ENCODE measurements at places on chromosomes 3 and 15.

DNA sequence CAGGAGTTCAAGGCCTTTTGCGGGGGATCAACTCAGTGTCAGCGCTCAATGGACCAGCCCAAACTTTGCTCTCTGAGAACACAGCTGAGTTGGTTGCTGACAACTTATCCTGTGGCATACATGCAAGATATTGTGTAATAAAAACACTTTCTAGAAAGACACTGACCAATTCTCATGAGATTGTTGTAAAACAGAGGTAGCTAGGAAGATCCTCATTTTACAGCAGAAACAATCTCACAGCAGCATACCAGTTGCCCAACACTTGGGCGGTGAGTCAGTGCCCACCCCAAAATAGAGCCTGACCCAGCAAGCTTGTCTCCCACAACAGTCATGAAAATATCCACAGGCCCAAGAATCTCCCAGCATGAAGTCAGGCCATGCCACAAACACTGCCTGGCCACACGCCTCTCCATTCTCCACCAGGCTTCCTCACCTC, 18.2 kb downstream of the KLHL6 start:
- peak; percentile 38 for DNase-seq

DNA sequence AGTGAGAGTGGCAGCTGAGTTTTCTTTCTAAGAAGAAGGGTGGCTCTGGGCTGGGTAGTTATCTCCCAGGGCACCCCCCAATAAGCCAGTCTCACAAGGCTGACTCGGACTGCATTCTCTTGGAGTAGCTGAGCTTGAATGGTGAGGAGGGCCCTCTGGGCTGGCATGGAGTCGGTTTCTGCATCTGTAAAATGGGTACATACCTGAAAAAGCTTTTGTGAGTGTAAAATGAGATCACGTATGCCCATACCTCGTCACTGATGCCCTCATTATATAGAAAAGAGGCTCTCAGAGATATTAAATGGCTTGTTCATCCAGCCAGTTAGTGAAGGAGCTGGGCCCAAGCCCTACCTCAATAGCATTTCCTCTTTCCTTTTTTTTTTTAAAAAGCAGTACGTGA, 41.2 kb downstream of the SMAD6 start:
- DNase-seq = no peak

DNA sequence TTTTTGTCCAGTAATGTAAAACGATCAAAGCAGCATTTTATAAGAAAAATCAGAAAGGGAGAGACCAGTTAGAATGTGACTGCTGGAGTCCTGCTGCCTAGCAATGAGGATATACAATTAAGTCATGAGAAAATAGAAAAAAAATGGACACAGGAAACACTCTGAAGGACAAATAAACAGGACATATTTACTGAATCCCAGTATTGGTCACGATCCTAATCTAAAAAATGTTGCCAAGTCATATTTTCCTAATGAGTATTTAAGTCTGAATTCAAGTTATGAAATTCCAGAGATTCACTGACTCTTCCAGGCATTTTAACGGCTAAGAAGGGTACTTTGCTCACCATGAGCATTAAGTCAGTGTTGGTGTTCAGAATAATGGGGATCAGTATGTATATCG, 154.3 kb upstream of the CCDC54 start:
- DNase-seq = peak; percentile 45

- DNase-seq = no peak
Measured at GRCh38 chr3:195129072-195129643, 141.8 kb downstream of the XXYLT1 start.

GRCh38 chr3:47266709-47267489, 15.7 kb downstream of the KIF9 start:
- peak; percentile 96 for DNase-seq

DNA sequence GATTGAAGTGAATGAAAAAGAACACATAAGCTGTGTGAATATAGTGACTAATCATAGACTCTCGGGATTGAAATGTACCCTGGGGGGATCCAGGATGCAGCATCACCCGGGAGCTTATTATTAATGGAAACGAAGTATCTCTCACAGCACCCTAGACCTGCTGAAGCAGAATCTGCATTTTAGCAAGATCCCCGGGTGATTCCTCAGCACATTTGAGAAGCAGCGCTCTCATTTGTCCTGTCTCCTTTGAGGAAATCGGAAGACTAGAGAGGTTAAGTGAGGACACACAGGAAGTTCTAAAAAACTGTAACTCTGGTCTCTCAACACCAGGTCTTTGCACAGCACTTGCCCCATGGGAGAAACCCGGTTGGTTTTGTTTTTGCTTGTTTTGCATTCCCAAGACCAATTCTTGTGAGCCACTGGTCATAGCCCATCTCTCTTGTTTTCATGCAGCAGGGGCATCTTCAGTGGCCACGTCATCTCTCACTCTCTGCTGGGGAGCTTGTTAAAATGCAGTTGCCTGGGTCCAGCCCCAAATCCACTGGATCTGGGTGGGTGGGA, 30.2 kb downstream of the ZNF710 start:
- peak; percentile 47 for DNase-seq

- DNase-seq = peak; percentile 10
Measured at GRCh38 chr3:87045473-87045872, 54.5 kb upstream of the VGLL3 start.

- DNase-seq = peak; percentile 50
Measured at GRCh38 chr15:85749261-85750151, 45.2 kb downstream of the KLHL25 start.

DNA sequence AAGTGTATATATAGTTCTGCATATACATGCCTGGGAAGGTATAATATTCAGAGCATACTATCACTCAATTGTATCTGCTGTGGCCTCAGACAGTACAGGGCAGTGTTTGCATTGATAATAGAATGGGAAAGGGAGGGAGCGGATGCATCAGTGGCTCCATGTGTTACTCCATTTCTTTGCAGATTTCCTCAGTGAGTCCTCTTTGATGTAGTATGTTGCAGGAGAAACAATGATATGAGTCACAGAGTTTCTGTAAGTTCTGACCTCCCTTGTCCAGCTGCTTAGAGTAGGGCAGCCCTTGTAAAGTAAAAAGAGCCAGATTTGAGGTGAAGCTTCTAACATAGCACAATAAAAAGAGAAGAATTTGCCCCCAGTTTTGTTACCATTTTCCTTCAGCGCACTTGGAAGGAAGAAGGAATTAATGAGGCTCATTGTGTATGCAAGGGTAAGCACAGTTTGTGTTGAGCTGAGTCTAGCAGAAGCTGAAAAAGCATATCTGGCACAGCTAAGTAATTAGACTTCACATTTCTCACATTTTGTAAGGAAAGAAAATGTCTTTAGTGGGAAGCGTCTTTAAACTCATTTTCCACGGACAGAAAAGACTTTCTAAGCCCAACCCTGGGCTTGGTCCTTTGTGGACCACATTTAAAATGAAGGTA, 555.8 kb upstream of the IL12A start:
- peak; percentile 8 for DNase-seq

- DNase-seq = peak; percentile 17
Measured at GRCh38 chr15:40471808-40472150, 995 bp downstream of the CHST14 start.

- no peak for DNase-seq
Measured at GRCh38 chr3:17579289-17580031, 163.0 kb downstream of the TBC1D5 start.

GRCh38 chr3:8767667-8768363, 1.6 kb downstream of the OXTR start:
- DNase-seq = no peak

DNA sequence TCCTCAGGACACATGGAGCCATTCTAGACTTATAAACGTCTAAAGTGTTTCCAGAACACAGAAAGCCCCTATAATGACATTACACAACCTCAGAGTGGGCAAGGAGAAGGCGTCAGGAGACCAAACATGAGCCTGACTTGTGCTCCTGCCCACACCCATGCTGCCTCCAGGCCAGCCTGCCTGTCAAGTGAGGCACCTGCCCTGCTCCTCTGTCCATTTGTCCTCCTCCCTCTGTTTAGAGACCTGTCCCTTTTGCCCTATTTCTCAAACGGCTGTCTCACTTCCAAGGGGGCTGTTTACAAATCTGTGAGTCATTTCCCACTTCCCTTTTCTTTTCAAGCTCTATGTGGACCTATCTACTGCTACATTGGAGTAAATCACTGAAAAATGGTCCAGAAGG, 21.0 kb downstream of the ZDHHC3 start:
- DNase-seq = no peak

DNA sequence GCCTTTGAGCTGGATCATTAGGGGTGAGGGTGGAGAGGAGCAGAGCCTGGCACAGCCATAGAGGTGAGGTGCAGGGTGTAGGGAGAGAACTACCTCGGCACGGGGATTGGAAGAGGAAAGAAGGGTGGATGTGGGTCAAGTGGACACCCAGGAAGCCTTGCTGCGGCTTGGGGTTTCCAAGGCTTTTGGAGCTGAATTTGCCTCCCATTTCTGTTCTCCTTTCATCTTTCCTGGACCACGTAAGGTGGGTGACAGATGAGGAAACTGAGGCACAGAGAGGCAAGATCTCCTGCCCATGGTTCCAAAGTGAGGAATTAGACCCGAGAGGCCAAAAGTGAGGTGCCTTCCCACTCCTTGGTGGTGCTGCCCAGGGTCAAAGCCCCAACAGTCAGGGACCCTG, 35.4 kb upstream of the SFMBT1 start:
- DNase-seq = no peak

DNA sequence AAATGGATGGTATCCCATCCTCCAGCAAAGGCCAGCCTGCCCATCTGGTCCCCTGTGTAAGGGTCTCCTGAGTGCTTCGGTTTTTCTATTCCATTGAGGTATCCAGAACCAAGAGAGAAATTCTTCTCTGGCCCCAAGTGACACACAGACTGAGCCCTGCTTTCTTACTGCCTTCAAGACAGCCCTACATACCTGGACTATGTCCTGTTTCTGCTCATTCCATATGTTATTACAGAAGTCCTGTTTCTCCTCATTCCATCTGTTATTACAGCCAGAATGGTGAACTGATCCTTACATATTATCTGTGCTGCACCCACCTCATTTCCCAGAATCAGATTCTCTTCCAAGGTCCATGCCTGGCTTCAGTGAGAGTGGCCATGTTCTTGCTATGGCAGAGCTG, 115.2 kb downstream of the DCLK3 start:
- DNase-seq = peak; percentile 51

DNA sequence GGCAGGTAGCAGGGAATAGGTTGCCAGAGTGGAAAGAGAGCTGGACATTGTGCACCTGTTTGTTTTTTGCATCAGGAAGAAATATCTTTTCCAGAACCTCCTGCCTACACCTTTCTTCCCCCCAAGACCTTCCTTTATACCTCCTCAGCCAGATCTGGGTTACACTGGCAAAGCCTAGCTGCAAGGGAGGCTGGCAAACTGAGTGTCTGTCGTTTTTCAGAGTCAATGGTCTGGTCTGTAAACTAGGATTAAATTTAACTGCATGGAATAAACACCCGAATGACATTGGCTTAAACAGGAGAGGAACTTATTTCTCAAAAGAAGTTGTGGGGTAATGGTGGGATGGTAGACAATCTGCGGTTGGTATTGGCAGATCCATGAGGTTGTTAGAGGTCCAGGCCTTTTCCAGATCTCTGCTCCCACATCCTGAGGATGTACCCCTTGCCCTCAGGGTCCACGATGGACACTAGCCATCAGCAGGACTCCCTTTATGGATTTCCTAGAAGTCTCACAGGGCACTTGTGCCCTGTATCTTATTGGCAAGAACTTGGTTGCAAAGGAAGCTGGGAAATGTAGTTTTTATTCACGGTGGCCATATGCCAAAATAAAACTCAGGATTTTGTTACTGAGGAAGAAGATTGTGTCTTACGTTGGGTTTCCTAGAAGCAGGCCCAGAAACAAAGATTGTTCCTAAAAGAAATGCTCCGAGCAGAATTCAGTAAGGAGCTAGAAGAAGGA, 3.2 kb upstream of the RARRES1 start:
- DNase-seq = no peak

- no peak for DNase-seq
Measured at GRCh38 chr3:42012383-42012934, 50.6 kb upstream of the ULK4 start.

GRCh38 chr3:146189519-146190173, 28.7 kb upstream of the PLOD2 start:
- DNase-seq = peak; percentile 64

- DNase-seq = peak; percentile 59
Measured at GRCh38 chr15:63234451-63234870, 42.9 kb upstream of the APH1B start.

- DNase-seq = no peak
Measured at GRCh38 chr15:55613727-55614126, 25.6 kb upstream of the PYGO1 start.

- DNase-seq = no peak
Measured at GRCh38 chr15:44735482-44736180, 697 bp upstream of the TRIM69 start.

GRCh38 chr3:114441386-114441785, 147.6 kb downstream of the TIGIT start:
- DNase-seq = no peak

DNA sequence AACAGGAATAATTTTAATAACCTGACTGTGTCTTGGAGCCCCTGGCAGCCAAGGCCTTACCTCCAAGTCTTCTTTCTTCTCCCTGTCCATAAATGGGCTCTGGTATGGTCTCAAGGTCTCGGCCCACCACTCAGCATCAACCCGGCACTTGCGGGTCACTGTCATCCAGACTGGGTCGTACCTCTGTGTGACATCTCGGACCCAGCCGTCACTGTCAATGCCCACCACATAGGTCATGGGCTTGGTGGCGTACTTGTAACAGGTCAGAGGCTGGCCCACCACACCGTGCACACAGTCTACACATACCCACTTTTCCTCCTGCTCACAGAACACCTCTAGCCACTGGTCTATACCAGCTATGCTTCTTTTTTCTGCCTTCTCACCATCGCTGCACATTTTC, 20.4 kb downstream of the XPC start:
- no peak for DNase-seq

DNA sequence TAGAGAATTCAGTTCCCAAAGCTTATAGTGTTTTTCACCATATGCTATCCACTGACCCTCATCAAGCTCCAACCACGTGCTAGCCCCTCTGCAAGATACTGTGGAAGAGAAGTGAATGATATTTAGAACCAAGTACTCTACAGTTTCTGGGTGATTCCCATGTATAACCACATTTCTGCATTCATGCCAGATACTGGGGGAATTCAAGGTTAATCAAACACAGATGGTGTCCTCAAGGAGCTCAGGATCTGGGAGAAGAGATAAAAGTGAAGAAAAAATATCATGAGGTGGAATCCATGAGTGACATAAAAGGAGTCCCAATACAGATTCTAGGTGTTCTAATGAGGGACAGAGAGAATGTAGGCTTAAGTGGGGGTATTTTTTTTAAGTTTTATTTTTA, 195.8 kb downstream of the FHIT start:
- DNase-seq = peak; percentile 18

- DNase-seq = peak; percentile 49
Measured at GRCh38 chr15:78841376-78841706, 30.1 kb upstream of the ADAMTS7 start.

GRCh38 chr3:143267989-143268388, 148.4 kb downstream of the CHST2 start:
- peak; percentile 62 for DNase-seq

GRCh38 chr3:169850618-169851017, 19.1 kb downstream of the LRRC31 start:
- DNase-seq = no peak

All from fibroblast of upper back skin (primary cell).